ENCODE measurements at places on chromosomes 2 and 18.
A peak's percentile ranks its signal among the peaks of the same experiment; 100 is the strongest.

- peak; percentile 52 for DNase-seq
Observed at GRCh38 chr2:11750422-11750821, 4.0 kb downstream of the LPIN1 start.

- DNase-seq = no peak
Observed at GRCh38 chr2:12284037-12284436, 432.7 kb upstream of the TRIB2 start.

DNA sequence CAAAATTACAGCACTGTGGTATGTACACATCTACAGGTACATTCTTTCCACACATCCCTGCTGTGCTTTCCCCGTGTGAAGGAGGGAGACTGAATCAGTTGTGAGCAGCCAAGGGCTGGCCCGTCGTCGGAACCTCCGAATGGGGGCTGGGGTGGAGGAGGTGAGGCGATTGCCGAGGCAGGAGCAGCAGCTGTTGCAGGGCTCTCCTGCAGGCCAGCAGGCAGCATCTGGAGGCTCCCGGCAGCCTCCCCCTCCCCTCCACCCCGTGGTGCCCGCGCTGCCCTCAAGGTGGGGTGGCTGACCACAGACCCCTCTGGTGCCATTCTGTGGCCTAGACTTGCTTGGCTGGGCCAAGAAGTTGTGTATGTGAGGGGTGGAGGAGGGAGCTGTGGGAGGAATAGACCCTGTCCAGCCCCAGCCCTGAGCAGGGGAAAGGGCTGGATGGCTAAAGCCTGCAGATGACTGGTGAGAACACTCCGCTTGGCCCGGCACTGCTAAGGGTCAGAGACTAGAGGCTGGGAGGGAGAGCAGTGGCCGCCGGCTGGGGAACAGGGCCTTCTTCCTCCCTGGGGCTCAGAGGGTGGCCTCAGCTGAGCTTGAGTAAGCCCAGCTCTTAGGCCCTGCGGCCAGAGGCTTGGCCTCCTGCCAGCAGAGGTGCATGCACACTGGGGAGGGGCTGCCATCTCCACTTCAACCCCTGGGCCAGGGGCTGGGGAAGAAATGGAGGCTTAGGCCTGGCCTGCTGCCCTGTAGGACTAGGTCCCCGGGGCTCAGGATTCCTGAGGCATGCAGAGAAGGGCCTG lies 7.6 kb downstream of the STAMBP start:
- no peak for DNase-seq

- no peak for DNase-seq
Observed at GRCh38 chr2:25219621-25220020, 51.2 kb upstream of the POMC start.

DNA sequence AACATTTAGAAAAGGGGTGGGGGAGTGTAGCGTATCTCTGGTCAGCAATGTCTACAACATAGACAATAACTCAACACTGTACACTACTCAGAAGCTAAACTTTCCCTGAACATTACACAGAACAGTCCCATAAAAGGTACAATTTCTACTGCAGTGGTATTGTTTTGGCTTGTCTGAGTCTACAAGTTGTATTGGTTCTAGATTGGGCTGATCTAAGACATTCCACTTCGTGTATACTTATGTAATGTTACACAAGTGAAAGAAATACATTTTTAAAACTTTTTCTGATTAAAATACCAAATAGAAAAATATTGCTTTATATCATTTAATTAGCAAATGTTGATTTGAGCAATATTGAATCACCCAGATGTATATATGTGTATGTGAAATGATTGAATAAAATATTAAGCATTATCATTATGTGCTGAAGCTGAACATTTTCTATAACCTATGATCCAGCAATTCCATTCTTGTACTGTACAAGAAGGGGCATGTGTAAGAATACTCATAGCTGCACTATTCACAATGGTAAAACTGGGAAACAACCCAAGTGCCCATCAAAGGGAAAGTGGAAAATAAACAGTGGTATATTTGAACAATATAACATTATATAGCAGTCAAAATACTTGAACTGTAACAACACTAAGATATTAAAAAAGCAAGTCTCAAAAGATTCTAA lies 52.4 kb downstream of the VSNL1 start:
- DNase-seq = no peak

DNA sequence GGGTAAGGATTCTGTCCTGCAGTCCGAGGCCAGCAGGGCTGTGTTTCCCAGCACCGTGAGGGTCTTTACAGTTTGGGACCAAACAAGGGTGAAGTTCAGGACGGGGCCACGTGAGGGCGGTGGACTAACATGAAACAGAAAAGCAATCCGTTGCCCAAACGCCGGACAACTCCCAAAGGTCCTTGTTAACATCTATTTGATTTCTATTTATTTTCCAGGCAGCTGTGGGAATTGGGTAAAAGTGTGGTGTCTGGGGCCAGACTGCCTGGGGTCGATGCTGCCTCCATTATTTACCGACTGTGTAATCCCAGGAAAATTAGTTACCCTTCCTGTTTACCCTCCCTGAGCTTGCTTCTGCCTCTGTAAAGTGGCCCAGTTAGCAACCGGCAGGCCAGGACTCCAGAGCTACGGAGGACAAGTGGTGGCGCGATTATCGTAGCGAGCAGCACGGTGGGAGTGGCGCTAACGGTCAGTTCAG lies 66.3 kb upstream of the TCF7L1 start:
- DNase-seq = peak; percentile 2

GRCh38 chr2:207950063-207950760 lies 75.1 kb downstream of the PLEKHM3 start:
- DNase-seq = no peak

Measured in stimulated activated CD8-positive, alpha-beta memory T cell treated with anti-CD3 and anti-CD28 coated beads, Interleukin-7, amount 100 ng/mL, for 1 hour (primary cell).